ENCODE measurements at places on chromosomes 6 and 20.

GRCh38 chr20:46991168-46991567 lies 96.5 kb downstream of the EYA2 start:
- no peak for DNase-seq

DNA sequence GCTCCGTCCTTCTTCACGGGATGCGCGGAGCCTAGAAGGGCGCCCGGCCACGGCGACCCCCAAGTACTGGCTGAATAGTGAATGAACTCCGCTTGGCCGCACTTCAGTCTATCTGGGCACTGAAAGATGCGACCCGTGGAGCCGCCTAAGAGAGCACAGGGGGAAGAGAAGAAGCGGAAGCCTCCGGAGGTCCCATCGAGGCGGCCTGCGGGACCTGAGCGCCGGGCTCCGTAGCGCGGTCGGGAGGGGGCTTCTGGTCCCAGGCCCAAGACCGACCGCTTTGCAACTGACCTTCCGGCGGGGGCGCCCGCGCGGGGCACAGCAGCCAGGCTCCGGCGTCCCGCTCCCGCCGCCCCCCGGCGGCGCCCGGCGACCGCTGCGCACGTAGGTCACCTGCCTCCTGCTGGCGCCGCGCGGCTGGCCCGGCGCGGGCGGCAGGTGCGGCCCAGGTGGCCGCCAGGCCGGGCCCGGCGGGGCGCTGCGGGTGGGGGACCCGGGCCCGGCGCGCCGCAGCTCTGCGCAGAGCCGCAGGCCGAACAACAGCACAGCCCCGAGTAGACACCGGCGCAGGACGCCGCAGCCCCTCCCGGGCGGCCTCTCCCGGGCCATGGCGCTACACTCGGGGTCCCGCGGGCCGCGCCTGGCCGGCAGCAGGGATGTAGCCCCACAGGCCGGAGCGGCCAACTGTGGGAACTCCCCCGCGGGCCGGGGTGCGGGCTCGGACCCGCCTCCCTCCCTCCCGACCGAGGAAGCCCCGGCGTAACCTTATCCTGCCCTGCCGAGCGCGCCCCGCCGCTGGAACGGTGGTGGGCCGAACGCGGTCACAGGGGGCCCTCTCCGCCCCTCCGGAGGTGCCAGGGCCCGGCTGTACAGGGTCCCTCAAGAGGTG lies at the start of gene METTL24:
Gene METTL24 (minus strand): TSS at position 686 of the 889 bp plus-strand sequence. CDS start 77 bp downstream, at position 609.
- no peak for DNase-seq

GRCh38 chr20:20680991-20681508 lies 31.4 kb downstream of the RALGAPA2 start:
- no peak for DNase-seq

- no peak for DNase-seq
These were observed 17.1 kb upstream of the CST9L start for GRCh38 chr20:23585449-23585807.

- no peak for DNase-seq
These were observed 54.6 kb downstream of the B4GALT5 start for GRCh38 chr20:49659056-49659455.

All from OCI-LY7 (cell line).